ENCODE measurements at places on chromosomes 7 and 10.

- DNase-seq: no peak
Measured at GRCh38 chr10:34360984-34361383, 454.1 kb downstream of the PARD3 start.

GRCh38 chr10:119776536-119776935 lies 50.7 kb downstream of the INPP5F start:
- no peak for DNase-seq

GRCh38 chr7:28759475-28759971 lies 198.6 kb downstream of the TRIL start:
- no peak for DNase-seq

- DNase-seq: no peak
Measured at GRCh38 chr10:31749981-31750840, 178.4 kb downstream of the ARHGAP12 start.

All from inflammatory macrophage (primary cell).